LHCN-M2 (cell line): ENCODE measurements at places on chromosomes 6 and 20. TPM values are rescaled to one million over a fixed set of nuclear protein-coding genes. Genes with fewer than 3 reads are reported as not detected.

MUCL3 gene
- total RNA-seq: not detected in 2 replicates

CCN6 gene
- total RNA-seq: not detected in 2 replicates

DNA sequence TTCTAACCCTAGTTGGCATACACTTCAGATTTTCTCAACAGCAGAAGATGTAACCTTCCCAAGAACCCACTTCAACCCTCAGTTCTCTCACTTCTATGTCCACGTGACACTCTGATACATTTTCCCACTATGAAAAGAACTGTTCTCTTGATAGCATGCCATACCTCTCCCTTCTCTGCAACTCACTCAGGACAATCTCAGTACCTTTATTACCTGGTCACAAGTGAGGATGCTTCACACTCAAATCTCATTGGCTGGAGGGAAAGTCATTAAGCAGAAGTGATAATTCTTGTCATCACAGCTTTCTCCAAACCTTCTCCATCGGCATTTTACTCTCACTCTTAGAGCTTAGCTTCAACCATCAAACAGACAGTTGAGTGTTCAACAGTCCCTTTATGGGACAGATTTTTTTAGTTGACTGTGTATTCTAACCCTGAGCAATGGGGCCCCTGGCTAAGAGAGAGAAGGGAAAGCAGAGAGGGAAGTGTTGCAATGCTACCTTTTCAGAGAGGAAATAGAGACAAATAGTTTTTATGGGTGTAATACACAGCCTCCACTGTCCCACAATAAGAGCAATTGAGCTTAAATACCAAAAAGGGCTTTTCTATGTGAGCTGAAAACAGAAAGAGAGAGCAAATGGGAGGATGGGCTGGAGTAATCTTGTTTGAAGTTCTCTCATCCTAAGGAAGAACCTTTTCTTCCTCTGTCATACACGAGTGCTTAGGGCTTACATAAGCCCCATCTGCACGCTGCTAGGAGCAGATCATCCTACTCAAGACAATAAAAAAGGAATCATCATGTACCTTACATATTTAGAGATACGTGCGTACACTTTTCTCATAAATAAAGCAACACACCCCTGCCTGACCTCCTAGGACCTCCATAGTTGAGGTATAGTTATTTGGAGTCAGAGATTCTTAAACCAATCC, 16.0 kb downstream of the HLA-DPA1 start:
- DNase-seq: no peak

DNA sequence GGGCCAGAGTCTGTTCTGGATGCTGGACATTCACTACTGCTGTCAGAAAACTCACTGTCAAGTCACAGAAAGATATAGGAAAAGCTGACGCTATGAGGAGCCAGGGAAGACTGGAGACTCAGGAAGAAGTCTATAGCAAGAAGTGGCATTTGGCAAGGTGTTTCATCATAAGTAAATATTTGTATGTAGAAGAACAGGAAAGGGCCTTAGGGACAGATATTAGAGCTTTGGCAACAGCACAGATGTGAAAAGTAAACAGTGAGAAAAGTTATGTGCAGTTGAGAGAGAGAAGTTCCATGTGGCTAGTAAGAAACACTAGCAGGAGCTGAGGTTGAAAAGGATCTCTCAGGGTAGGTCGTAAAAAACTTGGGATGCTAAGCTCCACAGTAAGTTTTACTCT, 868.9 kb downstream of the PHF3 start:
- DNase-seq: no peak

- no peak for DNase-seq
Measured at GRCh38 chr20:3092611-3093379, 8.3 kb upstream of the AVP start.
